T-helper 2 cell (primary cell): ENCODE measurements at places on chromosomes 16 and 17.

GRCh38 chr17:58281511-58282011 is 826 bp upstream of the MPO start:
- DNase-seq: no peak

- no peak for DNase-seq
Observed at GRCh38 chr16:89667633-89668032, 10.0 kb downstream of the SPATA33 start.

DNA sequence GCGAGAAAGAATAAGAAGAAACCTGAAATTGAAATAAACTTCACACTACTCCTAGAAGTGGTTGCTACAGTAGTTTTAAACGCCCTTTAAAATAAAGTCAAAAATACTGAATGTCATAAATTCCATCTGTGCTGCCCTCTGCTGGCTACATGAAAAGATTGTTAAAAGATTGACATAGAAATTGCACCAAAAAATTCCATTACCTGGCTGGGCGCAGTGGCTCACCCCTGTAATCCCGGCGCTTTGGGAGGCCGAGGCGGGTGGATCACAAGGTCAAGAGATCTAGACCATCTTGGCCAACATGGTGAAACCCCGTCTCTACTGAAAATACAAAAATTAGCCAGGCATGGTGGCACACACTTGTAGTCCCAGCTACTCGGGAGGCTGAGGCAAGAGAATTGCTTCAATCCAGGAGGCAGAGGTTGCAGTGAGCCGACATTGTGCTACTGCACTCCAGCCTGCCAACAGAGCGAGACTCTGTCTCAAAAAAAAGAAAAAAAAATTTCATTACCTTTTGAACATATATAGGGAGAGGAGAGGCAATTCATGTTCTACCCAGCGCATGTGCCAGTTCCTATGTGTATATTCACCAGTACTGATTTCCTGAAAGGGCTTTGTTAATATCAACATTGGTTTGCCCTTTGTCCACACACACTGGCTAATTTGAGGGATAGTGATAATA is 36.5 kb downstream of the CYTH1 start:
- no peak for DNase-seq

- DNase-seq: no peak
Observed at GRCh38 chr17:34412534-34412933, 49.5 kb upstream of the CCL1 start.

GRCh38 chr17:57739402-57740234 is 5.5 kb downstream of the CCDC182 start:
- DNase-seq: no peak

GRCh38 chr16:73390491-73390890 is 342.6 kb upstream of the ZFHX3 start:
- no peak for DNase-seq

- no peak for DNase-seq
Observed at GRCh38 chr17:19744492-19744891, 3.6 kb downstream of the ALDH3A1 start.

- no peak for DNase-seq
Observed at GRCh38 chr17:9018726-9019125, 2.6 kb upstream of the NTN1 start.

DNA sequence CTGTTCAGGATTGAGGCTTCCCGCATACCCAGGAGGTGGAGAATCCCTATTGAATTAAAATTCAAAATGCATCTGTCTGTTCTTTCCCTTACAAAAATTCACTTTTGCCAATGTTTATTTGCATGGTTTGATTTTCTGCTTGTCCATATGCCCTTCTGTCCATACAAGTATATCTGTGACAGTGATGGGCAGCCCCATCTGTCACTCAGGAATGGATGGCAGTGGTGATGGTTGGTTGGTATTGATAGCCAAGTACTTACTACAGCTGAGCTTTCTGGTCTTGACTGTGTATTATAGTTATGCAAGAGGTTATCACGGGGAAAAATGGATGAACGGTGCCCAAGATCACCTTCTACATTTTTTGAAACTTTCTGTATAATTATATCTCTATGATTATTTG is 171.0 kb downstream of the RBFOX1 start:
- DNase-seq: no peak

GRCh38 chr16:75471723-75472633 is 7.5 kb upstream of the TMEM170A start:
- peak; percentile 38 for DNase-seq

DNA sequence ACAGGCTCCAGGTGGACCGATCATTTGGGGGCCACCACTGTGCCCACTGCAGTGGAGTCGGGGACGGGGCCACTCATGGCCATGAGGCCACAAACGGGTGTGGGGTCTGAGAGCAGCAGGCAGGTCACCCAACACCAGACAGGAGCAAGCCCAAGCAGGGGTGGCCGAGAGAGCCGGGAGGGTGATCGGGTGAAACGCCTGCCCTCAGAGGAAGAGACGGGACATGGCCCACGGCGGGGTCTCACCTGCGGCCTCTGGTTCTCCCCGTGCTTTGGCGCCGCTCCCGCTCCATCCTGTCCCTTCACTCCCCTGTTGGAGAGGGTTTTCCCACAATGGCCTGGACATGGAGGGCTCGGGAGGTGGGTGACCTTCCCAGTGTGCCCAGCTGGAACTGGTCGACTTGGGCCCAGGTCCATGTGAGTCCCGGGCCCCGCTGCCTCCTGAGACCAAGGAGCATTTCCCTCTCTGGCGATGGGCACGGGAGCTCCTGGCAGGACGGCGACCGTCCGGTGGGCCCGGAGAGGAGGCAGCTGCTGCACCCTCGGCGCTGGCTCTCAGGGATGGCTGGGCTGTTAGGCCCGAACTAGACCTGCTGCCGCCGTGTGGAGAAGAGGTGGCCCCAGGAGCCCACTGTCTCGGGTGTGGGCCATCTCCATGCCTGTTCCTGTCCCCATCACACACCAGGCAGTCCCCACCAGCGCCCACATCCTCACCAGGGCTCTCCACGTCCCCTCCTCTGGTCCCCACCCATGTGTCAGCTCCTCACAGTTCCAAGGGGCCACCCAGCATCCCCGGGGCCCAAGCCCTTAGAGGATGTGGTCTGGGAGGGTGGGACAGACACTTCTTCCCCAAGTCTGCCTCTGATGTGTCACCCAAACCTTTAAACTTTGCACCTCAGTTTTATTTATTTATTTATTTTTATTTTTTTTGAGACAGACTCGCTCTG is 13.4 kb upstream of the BAHCC1 start:
- DNase-seq: no peak

- DNase-seq: no peak
Observed at GRCh38 chr16:9199311-9199710, 107.9 kb downstream of the HAPSTR1 start.

DNA sequence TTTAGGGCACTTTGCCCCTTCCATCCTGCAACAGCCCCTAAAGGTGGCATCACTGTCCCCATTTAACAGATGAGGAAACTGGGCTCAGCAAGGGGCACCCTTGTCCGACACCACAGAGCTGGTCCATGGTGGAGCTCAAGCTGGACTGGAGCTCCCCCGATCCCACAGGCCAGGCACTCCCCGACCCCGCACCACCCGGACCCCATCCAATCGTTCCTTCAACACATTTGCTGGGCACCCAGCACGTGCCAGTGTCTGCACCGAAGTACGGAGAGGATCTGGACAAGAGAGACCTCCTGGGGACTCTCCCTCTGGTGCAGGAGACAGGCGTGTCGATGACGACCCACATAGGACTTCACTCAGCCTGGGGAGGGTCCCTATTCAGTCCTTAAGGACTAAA is 13.4 kb downstream of the EMC6 start:
- no peak for DNase-seq

GRCh38 chr16:58266336-58266735 is 28.5 kb downstream of the PRSS54 start:
- no peak for DNase-seq

DNA sequence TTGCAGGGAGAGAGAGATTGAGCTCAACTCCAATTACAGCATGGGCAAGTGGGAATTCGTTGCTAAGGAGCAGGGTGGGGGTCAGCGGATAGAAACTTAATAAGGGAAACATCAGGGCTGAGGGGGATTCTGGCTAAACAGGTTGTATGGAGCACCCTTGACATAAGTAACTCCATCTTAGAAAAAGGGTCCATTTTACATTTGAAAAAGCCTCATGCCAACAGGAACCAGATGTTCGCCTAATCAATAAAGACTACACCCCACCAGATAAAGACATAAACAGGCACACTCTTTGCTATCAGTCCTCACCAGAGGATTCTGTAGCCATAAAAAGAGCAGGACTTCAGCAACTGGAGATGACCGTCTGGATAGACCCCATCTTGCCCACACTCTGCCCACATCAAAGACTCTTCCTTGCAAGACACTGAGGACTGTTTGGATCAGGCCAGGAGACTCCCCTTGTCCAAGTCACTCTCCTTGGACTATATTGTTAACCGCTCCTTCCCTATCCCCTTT is 1.6 kb upstream of the LRRC75A start:
- no peak for DNase-seq

- peak; percentile 63 for DNase-seq
Observed at GRCh38 chr17:35747540-35748017, 5.5 kb downstream of the GAS2L2 start.

DNA sequence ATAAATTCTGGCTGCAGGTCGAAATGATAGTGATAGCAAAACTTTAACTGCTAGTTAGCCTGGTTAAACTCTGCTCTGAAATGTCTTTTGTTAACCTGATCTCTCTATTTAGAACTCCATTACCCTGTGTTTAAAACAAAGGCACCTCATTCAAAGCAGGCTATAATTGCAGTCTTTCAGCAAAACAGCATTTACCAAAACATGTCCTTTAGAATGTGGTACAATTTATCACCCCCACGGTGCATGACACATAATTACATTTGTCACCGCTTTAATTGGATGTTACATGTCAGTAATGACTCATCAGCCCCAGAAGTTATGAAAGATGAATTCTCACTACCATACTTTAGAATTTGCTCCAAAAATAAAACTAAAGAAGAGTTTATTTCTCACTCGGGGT is 295.4 kb downstream of the TOX3 start:
- DNase-seq: no peak

GRCh38 chr16:68781784-68782183 is 44.7 kb downstream of the CDH1 start:
- no peak for DNase-seq

- no peak for DNase-seq
Observed at GRCh38 chr16:84562174-84562815, 55.6 kb downstream of the COTL1 start.

DNA sequence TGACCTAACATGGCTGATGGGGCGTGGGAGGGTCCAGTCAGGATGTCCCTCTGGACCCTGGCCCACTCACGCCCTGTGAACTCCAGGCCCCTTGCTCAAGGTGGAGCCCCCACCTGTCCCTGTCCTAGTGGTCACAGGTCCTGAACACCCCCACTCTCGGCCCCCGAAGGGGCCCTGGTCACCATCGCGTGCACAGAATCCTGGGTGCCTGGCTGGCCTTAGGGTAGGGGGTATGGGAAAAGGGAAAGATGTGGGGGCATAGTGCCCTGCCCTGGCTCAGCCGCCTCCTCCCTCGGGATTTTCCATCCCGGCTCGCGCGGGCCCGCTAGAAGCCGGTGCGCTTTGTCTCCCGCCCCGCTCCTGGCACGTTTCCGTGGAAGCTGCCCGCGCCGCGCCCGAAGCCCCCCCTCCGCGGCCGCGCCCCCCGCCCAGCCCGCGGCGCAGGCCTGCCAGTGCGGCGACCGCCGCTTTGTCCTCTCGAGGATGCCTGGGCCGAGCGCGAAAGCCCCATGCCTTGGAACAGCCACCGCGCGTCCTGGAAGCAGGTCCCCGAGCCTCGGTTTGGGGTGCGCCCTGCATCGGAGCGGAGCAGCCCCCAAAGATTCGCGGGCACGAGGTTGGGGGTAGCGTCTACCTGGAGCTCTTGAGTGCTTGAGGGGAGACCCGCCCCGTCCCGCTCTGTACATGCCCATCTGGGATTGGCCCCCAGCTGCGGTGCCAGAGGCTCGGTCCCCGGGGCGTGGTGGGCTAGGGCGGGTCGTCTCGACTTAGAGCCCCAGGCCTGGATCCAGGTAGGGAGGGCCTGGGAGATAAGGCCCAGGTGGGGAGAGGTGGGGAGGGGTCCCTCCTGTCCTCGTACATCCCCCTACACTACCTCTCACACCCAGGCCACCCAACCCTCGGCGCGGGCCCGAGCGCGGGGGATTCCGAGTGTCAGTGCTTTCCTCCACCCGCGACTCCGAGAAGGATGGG is 1.3 kb downstream of the SMPD3 start:
- no peak for DNase-seq

DNA sequence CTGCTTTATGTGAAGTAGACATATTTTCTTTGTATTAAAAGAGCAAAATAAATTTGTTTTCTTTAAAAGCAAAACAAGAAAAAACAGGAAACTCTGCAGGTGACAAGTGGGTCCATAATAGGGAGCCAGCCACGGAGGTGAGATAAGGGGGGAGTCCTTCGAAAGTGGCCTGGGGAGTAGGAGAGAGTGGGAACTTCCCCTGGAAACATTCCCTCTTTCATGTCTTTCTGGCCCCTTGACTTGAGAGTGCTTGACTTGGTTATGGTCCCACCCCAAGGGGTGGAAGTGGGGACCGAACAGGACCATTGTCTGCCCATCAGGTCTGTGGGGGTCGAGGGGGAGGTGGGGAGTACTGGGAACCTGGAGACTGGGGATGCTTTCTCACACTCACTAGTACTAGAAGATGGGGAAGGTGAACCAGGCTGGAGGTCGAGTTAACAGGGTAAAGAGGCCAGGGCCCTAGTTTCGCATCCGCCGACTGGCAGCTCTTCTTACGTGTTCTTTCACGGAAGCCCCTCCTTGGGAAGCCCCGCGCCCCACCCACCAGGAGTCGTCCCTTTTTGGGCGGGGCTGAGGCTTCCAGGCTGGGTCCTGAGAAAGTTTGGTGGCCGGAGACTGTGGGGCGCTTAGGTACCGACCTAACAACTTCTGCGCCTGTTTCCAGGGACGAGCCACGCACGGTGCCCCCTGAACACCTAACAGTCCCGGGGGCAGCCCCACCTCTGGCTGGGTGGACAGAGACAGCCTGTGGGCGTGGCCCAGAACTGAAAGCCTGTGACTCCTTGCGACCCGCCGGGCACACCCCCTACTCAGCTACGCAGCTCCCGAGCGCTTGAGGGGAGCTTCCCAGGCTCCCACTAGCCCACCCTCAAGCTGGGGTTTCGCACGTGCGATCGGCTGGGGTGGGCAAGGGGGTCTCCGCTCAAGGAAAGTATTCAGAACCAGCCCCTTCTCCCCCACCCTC is 790 bp downstream of the TRADD start:
- peak; percentile 74 for DNase-seq

- no peak for DNase-seq
Observed at GRCh38 chr16:85785927-85786326, 13.4 kb downstream of the EMC8 start.

DNA sequence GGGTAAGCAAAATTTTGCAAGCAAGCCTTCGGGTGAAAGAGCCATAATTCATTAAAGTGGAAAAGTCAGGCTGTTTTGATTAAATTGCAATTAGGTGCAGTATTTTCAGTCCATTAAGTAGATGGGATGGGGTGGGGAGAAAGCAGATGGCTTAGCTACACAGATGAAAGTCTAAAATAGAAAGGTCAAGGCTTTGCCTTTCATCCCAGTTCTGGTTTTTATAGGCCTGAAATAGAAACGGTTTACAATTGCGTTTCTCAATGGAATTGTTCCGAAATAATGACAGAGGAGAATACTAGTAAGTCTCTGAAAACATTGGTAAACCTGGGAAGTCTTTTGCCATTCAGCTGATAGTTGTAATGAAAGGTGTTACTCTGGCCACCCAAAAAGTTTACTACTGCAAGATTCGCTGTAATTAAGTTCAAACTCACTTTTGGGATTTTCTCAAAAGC is 1.5 kb downstream of the PPM1E start:
- DNase-seq: no peak

- no peak for DNase-seq
Observed at GRCh38 chr17:50697663-50698272, 9.9 kb downstream of the ANKRD40 start.
